Inflammatory macrophage (primary cell): ENCODE measurements at places on chromosomes 11 and 22.

- DNase-seq = no peak
Observed at GRCh38 chr11:134373591-134374052, 38.4 kb downstream of the B3GAT1 start.

GRCh38 chr11:10351765-10352641, 47.1 kb downstream of the ADM start:
- DNase-seq = no peak

- DNase-seq = no peak
Observed at GRCh38 chr11:128455766-128456165, 131.6 kb downstream of the ETS1 start.

DNA sequence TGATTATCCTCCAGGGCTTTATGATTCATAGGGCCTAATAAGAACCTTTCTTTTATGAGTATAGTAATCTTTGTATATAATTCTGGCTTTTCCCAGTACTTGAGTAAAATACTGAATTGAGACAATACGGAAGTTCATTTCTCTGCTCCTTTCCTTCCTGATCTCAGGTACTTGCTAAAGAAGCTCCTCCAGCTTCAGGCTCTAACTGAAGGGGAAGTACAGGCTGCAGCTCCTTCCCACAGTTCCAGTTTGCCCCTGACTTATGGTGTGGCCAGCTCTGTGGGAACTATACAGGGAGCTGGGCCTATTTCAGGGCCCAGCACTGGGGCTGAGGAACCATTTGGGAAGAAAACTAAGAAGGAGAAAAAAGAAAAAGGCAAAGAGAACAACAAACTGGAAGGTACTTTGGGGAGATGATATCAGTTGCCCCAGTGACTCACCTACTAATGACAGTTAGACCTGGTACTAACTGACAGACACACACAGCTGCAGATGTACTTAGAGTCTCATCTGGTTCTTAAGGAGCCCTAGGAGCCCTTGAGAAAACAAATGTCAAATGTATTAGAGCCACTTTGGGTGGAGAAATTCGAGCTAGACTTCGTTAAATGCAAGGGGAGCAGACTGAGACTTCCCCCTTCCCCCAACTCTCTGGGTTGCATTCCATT, 3.0 kb downstream of the TBRG1 start:
- peak; percentile 9 for DNase-seq

DNA sequence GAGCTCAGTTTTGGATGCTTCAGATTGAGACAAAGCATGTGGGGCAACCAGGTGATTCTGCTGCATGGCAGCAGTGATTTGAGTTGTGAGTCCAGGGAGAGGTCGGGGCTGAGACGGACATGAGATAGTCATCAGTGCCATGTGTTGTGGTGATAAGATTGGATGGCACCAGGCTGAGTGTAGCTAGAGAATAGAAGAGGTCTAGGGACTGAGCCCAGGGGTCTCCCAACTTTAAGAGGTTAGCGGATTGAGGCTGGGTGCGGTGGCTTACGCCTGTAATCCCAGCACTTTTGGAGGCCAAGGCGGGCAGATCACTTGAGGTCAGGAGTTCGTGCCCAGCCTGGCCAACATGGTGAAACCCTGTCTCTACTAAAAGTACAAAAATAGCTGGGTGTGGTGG, 6.3 kb upstream of the CTSD start:
- no peak for DNase-seq

GRCh38 chr22:40147388-40148176, 30.1 kb upstream of the TNRC6B start:
- no peak for DNase-seq

DNA sequence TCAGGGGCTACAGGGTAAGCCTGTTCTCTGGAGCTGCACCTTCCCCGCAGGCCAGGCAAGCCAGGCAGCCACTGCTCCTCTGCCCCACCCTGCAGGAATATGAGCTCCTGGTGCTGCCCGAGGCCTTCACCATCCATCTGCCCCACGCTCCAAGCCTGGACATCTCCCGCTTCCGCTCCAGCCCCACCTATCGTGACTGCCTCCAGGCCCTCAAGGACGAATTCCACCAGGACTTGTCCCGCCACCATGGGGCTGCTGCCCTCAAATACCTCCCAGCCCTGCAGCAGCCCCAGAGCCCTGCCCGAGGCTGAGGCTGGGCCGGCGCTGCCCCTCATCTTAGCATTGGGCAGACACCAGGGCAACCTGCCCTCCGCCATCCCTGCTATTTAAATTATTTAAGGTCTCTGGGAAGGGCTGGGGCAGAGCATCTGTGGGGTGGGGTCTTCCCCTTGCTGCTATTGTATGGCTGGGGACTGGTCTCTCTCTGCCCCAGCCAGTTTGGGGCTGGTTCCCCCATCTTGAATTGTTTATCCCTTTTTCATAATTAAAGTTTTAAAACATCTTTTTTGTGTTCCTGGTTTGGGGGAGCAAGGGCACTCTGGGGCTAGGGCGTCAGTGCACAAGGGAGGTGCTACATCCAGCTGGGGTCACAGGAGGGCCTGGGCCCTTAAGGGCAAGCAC, 6.2 kb downstream of the LARGE2 start:
- DNase-seq = no peak

- no peak for DNase-seq
Observed at GRCh38 chr11:67665541-67666302, 8.7 kb downstream of the ALDH3B2 start.

DNA sequence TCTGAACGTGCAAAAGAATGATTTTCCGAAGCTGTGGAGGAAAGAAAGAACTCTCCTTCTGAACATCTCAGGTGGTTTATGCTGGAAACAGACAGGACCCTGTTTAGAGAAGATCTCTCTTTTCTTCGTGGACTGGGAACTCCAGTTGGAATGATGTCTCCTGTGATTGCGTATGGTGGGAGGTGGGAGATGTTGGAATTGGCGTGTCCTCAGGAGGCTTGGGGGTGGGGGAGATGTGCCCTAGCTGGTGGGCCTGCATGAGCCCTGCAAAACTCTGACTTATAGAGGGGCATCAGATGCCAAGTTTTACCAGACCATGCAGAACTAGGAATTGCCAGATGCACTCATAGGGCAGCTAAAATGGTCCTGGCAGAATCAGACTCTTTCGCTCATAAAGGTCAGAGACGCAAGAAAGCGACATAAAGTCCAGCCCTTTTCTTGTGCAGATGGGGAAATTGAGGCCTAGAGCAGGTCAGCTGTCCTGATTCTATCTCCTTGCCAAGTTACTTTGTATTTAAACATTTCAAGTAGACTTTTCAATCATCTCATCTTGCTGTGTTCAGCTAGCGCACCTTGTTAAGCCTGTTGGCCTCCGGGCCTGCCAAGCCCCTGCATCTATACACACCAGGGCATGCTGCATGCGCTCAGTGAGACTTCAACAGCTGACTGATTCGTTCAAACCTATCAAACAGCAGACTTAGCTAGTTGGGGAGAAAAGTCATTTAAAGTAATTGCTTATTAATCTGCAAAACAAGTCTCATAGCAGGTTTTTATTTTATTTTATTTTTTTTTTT, 34.2 kb upstream of the EHF start:
- no peak for DNase-seq

- no peak for DNase-seq
Observed at GRCh38 chr11:92492372-92492771, 267.8 kb downstream of the FAT3 start.

DNA sequence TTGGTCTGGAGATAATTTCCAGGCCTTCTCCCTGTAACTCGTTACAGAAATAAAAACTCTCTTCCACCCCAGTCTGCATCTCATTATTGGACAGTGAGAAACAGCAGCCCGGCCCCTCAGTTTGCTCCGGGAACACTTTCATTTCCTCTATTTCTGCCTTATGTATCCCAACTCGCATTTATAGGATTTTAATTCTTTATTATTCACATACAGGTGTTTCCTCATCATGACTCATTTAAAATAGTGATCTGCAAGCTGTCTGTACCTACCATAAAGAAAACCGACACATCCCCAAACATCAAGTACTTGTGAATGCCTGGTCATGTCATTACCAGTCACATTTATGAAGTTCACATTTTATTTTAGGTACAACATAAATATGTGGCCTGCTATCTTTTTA, 42.8 kb downstream of the PIWIL3 start:
- DNase-seq = no peak

DNA sequence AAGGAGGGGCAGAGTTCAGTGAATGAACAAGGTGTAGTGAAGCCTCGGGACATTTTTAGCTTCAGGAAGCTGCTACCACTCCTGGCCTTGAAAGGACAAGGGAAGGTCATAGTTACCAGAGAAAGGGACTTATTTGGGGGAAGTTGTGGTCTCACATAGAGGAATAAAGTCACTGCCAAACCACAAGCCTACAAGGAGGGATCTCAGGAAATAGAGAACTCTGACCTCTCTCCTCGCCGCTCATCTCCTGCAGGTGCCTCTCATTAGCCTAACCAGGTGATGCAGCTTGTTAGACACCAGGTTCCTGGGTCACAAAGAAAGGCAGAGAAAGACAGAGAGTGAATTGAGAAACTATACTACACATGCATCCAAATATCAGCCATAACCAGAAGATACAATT, 14.3 kb upstream of the TOLLIP start:
- peak; percentile 53 for DNase-seq

GRCh38 chr11:80593648-80594374, 1153.0 kb upstream of the TENM4 start:
- DNase-seq = no peak

DNA sequence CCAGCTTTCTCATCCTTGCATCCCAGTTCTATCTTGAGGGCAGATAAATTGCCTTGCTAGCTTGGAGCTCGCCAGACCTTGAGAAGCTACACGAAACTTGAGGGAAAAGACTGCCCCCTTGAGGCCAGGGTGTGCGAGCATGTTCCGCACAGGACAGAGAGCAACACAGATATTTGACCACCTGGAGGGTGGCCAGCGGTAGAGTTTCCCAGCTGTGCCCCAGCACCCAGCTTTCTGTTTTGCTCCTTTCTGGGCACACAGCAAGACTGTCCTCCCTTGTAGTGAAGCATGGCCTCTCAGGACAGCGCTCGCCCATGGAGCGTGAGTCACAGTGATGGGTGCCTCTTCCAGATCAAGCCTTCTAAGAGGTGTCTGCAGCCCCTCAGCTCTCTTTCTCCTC, 23.5 kb downstream of the SPATA19 start:
- peak; percentile 28 for DNase-seq

GRCh38 chr11:76588455-76589325, 81.9 kb downstream of the LRRC32 start:
- peak; percentile 88 for DNase-seq

GRCh38 chr11:2584812-2585565, 114.8 kb downstream of the KCNQ1OT1 start:
- no peak for DNase-seq

- DNase-seq = no peak
Observed at GRCh38 chr11:94635072-94635471, 67.9 kb downstream of the PIWIL4 start.

DNA sequence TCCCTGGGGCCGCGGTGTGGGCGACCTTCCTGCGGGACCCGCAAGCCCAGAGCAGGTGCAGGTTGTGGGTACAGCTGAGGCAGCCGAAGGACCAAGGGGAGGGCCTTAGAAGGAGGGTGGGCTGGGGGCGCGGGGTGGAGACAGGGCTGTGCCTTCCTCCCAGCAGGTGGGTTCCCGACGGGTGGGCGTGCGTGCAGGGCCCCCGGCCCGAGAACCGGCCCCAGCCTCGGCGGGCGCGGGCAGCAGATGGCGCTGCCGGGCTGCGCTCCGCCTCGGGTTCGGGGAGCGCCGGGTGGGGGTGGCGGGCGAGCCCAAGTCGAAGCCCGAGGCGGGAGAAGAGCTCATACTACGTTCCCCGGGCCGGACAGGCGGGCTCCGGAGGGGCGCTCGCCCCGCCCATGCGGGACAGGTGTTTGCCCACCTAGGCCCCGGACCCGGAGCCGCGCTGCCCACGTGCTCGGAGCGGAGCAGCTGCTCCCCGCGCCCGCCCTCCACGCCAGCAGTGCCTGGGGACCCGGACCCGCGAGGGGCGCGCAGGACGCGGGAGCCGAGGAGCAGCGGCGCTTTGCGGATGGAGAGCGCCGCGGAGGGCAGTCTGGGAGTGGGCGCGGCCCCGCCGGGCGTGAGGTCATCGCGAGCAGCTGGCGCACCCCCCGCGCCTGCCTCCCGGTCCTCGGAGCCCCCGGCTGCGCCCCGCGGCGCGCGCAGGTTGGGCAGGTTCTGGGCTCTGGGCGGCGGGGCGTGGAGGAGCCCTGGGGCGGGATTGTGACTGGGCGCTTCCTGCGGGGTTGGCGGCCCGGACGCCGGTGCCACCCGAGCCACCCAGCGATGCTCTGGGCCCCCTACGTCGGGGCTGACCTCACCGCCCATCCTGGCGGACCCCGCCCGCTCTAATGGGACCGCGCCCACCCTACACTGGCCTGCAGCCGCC, 25.3 kb downstream of the DUSP8 start:
- DNase-seq = no peak

DNA sequence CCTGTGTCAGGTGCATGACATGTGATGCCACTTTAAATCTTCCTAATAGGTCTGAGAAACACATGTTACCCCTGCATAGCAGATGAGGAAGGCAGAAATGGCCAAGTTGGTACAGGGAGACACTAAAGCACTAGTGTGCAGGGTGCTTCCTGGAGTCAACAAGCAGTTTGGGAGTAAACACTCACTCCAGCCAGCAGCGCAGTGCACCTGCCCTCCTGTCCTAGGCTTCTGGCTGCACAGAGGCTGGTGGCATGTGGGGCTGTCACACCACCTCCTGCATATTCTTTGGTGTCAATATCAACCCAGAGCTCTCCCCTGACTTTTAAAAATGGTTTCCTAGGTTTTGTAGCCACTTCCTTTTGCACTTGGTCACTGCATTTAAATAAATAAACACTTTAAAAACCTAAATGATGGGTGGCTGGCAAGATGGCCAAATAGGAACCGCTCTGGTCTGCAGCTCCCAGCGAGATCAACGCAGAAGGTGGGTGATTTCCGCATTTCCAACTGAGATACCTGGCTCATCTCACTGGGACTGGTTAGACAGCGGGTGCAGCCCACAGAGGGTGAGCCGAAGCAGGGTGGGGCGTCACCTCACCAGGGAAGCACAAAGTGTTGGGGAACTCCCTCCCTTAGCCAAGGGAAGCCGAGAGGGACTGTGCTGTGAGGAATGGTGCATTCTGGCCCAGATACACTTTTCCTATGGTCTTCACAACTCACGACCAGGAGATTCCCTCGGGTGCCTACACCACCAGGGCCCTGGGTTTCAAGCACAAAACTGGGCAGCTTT, 33.5 kb downstream of the GAB4 start:
- DNase-seq = no peak

DNA sequence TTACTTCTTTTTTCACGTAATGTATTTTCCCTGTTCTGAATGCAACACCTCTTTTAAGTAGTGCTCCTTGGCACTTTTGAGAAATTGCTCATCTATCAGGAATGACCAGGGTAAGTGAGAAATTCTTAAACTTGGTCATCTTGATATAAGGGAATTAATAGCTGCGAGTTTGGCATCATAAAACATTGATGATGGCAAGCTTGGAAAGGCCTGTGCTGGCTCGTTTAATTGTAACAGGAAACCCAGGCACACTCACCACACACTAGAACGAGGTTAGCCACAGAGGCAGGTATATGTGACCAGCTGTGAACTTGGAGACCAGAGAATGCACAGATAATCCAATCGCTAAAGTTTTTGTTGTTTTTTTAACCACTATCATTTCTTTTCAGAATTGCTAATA, 24.3 kb downstream of the FAM118A start:
- DNase-seq = no peak

GRCh38 chr11:122788781-122789535, 49.3 kb upstream of the CRTAM start:
- DNase-seq = no peak

- no peak for DNase-seq
Observed at GRCh38 chr22:27626675-27627443, 174.7 kb downstream of the MN1 start.

GRCh38 chr22:27719535-27720227, 81.9 kb downstream of the MN1 start:
- DNase-seq = peak; percentile 11

- DNase-seq = no peak
Observed at GRCh38 chr11:106398502-106399075, 321.1 kb downstream of the AASDHPPT start.
